ENCODE measurements at places on chromosomes 13 and 19.

- no peak for DNase-seq
These were observed 456.4 kb downstream of the FGF14 start for GRCh38 chr13:101945435-101945834.

GRCh38 chr19:42184401-42184861, 33.0 kb downstream of the DEDD2 start:
- DNase-seq, result peak; percentile 81

- no peak for DNase-seq
These were observed 125.2 kb downstream of the LMO7 start for GRCh38 chr13:75761369-75761768.

GRCh38 chr13:20714161-20714560, 10.7 kb downstream of the IL17D start:
- no peak for DNase-seq
